ENCODE measurements at places on chromosomes 4 and X.

DNA sequence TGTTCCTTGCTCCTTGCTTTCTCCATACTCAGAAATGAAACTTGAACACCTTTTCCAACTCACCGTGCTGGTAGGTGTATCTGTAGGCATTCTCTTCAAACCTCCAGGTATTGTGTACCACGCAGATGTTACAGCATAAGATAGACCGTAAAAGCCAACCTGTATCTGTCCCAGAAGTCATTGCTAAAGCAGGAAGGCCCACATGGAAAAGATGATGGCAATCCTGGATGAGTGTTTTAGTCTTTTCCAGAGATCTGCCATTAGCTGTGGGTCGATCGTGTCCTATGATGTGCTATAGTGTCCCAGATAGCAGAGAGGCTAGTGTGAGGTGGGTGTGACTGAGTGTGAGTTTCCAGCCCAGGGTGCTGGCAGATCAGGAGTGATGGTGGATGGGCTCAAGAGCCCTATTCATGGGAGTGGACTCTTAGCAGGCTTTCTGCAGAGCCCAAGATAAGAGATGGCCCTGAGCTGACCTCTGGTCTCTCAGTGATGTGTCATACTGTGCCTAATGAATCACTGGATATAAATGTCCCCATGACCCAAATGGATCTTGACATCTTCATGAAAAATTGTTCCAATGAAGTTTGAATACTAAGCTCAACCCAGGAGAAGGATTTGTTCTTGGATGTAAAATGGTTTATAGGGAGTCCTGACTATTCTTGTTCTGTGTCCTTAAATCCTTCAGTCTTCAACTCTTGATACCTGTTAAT is 69.1 kb upstream of the WDR1 start:
- DNase-seq, result no peak

GRCh38 chr4:148770377-148770776 is 328.2 kb upstream of the NR3C2 start:
- no peak for DNase-seq

GRCh38 chrX:106875151-106875550 is 28.0 kb downstream of the RIPPLY1 start:
- peak; percentile 71 for DNase-seq

DNA sequence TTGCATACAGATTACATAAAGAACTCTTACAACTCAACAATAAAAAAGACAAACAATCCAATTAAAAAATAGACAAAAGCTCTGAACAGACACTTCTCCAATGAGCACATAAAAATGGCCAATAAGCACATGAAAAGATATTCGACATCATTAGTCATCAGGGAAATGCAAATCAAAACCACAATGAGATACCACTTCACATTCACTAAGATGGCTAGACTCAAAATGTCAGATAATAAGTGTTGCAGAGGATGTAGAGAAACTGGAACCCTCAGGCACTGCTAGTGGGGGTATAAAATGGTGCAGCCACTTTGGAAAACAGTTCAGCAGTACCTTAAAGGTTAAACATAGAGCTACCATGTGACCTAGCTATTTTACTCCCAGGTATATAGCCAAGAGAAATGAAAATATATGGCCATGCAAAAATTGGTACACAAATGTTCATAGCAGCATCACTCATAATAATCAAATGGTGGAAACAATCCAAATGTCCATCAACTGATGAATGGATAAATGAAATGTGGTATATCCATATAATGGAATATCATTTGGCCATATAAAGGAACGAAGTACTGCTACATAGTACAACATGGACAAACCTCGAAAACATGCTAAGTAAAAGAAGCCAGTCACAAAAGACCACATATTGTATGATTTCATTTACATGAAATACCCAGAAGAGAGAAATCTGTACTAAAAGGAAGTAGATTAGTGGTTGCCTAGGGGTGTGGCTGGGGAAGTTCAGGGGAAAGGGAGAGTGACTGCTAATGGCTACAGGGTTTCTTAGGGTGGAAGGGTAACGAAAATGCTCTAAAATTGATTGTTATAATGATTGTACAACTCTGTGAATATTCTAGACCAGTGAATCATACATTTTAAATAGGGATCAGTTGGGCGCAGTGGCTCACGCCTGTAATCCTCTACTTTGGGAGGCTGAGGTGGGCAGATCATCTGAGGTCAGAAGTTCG is 29.4 kb downstream of the SASH3 start:
- peak; percentile 50 for DNase-seq

- no peak for DNase-seq
Observed at GRCh38 chr4:2154215-2154740, 87.6 kb downstream of the HAUS3 start.

DNA sequence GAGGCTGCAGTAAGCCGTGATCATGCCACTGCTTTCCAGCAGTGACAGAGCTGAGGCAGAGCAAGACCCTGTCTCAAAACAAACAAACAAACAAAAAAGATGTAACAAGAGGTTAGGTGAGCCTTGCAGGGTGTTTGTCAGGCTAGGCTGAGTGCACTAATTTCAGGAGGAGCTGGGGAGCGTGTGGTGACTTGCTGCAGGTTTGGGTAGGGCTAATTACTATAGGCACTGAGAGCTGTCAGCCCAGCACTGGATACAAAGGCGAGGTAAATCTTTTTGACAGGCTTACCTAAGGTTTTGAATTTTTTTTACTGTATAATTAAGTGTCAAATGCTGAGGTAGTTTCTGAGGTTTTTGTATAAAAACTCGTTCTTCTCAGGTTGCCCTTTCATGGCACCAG is 29.8 kb upstream of the SH3D19 start:
- DNase-seq, result no peak

DNA sequence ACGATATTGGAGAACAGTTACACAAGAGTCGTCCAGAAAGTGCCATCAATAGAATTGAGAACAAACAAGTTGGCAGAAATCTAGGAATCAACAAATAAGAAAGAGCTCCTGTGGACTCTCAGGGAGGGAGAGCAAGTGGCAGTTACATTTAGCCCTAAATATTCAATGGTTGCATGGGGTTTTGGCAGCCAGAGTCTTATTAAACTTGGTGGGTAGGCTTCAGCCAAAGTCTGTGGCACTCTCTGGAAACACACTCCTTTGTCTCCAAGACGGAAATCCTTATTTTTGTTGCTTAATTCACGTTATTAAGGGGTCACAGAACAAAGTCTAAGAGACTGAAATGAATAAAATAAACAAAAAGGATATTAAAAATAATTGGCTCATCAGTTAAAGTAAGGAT is 742.2 kb upstream of the ATOH1 start:
- DNase-seq, result no peak
